ENCODE measurements at places on chromosomes 6 and 20.

DNA sequence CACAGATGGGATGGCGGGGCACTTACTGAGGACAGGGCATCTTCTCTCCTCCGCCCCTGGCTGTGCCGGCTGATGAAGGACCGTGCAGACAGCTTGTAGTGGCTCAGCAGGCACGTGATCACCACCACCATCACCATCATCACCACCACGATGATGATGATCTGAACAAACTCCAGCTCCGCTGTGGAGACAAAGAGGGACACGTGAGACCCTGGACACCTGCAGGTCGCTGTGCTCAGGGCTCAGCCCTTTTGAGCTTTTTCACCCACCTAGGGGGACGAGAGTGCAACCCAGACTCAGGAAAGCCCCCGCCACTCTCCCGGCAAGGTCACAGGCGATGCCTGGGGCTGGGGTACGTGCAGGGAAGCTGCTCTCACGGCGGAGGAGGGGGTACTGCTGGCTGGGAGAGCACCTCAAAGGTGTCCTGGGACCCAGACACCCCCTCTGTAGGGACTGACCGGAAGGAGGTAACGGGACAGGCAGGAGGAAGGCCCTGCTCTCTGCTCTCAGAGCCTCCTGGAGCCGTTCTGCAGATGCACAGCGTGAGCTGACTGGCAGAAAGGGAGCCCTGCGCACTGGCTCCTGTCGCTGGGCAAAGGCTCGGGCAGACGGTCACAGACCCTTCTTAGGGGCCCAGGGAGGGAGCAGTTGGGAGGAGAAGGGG is 39.4 kb upstream of the ZBP1 start:
- DNase-seq = no peak

DNA sequence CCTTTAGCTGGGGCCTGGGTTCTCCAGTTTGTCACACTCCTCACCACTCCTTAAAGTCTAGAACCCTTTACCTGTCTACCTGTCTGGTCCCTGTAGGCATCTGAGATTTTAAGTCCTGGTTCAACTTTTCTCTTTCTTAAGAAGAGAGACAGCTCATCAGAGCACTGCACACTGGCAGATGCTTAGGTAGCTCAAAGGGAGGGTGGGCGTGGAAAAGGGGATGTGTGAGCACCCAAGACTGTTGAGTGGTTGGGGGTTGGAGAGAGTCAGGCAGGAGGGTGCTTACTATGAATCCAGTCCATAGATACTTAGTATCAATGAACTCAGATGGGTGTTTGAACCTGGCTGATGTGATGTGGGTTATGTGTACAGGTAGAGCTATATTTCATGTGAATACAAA is 6.6 kb upstream of the KCNG1 start:
- no peak for DNase-seq

GRCh38 chr6:139230391-139230840 is 61.4 kb downstream of the TXLNB start:
- DNase-seq = peak; percentile 33

DNA sequence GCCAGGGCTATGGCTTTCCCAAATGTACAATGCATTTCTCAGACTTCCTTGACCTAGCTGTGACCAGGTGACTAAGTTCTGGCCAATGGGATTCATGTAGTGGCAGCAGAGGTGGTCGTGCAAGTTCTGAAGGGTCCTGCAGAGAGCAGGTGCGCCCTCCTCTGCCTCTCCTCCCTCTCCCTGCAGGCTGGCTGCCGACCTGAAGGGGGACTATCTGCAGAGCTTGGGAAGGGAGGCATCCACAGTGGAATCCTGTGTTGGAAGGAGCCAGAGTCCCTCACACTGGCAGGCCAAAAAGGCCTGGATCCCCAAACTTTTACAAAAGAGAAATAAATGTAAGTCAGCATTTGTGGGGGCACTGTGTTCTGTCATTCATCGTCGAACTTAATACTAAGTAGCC is 66.6 kb downstream of the CDH26 start:
- DNase-seq = no peak

DNA sequence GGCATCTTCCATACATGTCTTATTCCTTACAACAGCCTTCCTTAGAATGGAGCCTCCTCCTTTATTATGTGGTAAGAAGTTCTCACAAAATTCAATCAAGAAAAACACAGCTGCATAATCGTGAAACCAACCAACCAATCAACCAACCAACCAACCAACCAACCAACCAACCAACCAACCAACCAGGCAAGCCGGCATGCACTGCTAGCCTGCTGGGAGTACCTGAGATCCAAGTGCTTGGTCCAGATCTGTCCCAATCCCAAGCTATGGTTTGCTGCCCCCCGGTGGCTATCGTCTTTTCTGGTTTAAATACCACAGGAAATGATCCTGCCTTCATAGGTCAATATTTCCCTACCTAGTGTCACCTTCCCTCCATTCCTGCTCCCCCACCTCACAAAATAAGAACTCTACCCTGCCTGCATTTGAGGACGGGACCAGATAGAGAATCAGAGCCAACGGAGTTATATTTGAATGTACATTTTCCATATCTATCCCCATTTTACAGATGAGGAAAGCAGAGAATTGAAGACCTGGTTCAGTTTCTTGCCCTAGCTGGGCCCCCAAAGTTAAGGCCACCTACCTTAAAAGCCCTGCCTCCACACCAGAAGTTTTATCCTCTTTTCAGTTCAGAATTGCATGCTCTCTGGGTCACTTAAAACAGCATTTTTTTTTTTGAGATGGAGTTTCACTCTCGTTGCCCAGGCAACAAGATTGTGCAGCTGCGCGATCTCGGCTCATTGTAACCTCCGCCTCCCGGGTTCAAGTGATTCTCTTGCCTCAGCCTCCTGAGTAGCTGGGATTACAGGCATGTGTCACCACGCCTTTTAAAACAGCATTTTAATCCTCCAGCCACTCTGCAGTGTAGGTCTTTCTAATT is 27.1 kb downstream of the RAB44 start:
- peak; percentile 42 for DNase-seq

- DNase-seq = no peak
Measured at GRCh38 chr6:40232698-40233097, 298.4 kb upstream of the MOCS1 start.

- DNase-seq = no peak
Measured at GRCh38 chr6:9943986-9944385, 470.9 kb downstream of the TFAP2A start.

DNA sequence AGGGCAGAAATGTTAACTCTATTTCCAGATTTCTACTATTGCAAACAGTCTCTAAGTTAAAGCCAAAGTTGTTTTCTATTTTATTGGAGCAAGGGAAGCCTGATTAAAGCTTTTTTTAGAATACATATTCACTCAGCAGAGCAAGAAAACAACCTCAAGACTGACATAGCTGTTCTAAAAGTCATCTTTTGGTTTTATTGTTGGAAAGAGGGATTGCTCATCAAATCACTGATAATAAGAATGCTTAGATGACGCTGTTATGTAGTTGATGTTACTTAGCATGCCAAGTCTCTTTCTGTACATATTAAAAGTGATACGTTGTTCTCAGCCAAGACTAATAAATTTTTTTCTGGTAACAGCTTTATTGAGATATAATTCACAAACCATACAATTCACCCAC is 172.6 kb upstream of the LAMA2 start:
- DNase-seq = no peak

GRCh38 chr20:20457392-20458126 is 89.7 kb downstream of the INSM1 start:
- no peak for DNase-seq

DNA sequence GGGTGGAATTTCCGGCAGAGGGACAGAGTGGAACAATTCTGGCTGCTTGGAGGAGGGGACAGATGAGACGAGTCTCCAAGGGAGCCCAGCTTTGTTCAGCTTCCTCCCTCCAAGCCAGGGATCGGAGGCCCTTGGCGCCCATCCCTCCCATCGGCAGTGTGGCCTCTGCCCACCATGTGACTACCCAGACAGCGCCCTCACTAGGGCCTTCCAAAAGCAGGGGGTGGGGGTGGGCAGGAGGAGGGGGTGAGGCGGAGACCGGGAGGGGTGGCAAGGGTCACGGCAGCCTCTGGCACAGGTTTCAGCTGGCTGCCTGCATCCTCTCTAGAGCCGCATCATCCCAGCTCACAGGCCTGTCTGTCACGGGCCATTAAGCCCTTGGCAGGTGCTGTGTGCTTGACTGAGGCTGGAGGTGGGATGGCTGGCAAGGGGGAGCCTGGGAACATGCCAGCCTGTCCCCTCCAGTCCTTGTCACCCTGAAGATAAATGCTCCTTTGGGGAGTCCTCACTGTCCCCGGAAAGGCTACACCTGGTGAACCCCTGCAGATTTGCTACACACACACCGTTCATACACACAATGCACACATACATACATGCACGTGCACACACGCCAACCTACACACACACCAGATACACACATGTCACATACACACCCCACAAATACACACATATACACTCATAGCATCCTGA is 6.2 kb upstream of the FGD2 start:
- no peak for DNase-seq

DNA sequence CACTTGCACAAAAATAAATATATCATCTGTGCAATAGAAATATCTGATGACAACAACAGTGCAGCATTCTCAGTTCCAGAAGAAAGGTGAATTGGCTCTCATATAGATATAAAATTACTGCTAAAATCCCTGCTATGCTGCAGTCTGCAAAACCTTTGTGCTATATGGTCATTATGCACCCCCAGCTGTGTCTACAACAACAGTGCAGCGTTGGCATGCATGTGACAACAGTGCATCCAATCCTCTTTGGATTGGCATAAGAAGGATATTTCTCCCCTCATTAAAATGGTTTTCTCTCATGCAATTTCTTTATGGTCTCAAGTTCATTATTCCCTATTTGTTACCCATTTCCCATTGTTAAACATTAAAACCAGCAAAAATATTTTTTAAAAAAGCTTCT is 23.1 kb downstream of the OR2B6 start:
- no peak for DNase-seq

GRCh38 chr6:73309785-73310502 is 44.1 kb downstream of the DPPA5 start:
- peak; percentile 56 for DNase-seq

GRCh38 chr6:429515-430121 is 38.1 kb downstream of the IRF4 start:
- DNase-seq = no peak

DNA sequence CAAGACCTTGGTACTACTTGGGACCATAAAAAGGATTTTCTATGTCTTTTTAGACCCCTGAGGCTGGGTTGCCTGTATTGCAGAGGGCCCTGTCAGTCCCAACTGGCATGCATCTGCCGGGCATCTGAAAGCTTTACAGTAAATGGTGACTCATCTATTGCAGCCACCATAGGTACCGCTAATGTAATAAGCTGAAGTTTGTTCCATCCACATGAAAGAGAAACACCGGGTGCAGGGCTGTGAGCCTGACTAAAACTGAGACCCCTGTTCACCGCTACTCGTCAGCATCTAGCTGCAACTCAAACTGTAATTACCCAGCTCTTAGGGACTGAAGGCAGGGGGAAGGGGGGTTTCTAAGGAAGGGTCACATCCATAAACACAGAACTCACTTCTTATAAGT is 49.5 kb downstream of the TRERF1 start:
- DNase-seq = peak; percentile 47

GRCh38 chr20:13021205-13021970 is 12.6 kb downstream of the SPTLC3 start:
- DNase-seq = no peak

- DNase-seq = no peak
Measured at GRCh38 chr6:162055365-162055764, 672.2 kb downstream of the PRKN start.

- DNase-seq = peak; percentile 13
Measured at GRCh38 chr6:109978174-109979032, at the start of gene GPR6. TSS of gene GPR6 (plus strand) at chr6:109978311. CDS start at chr6:109979113, 802 bp downstream.

DNA sequence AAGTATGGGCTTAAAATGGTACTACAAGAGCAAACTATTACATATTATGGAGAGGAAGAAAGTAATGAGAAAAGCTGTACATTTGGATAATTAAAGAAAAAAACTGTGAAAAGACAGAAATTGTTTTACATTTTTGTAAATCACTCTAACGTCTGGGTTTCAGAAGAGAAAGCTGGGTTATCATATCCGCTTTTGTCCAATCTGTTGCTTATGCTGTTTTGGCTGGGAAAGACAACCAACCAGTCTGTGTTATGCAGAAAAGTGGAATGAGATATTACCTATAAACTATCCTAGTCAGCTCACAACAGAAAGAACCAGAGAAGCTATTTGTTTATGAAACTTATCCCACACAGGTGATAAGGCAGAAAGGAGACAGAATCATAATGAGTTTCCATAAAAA is 32.4 kb downstream of the REV3L start:
- DNase-seq = no peak

- no peak for DNase-seq
Measured at GRCh38 chr6:112571488-112572270, 224.5 kb downstream of the RFPL4B start.

- DNase-seq = no peak
Measured at GRCh38 chr6:65701325-65701724, 5.7 kb downstream of the EYS start.

GRCh38 chr20:62063315-62063980 is 2.2 kb downstream of the TAF4 start:
- DNase-seq = no peak

- DNase-seq = no peak
Measured at GRCh38 chr20:8756410-8756809, 312.5 kb upstream of the PLCB4 start.

DNA sequence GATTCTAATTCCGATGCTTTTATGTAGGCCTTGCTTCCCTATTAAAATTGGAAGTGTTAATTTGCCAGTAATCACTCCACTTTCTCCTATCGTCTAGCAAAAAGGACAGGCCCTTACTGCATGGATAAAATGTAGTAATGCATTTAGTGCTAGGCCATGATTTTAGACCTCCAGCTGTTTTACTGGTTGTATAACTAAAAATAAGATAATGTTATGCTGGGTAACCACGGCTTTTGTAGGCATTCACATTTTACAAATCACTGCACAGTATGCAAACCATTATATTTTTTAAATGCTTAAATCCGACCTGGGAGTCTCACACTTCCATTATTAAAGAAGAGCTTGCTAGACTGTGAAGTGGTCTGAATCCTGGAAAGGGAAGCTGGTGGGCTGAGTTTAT is 179.5 kb downstream of the TFAP2A start:
- DNase-seq = no peak

DNA sequence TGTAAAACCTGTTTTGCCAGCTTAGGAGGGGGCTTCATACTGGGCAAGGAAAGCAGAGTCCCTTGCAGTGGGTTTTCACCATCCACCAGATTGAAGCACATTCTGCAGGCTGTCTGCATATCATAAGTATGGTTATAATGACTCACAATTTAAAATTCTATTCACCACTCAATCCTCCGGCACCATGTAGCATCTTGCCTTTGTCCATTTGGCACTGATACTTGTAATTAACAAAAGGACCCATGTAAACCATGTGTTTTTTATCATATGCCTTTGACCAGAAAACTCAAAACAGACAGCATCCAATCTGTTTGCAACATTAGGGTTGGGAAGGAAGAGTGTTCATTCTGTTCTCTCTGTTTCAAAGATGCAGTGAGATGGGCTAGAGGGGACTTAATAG is 3.0 kb downstream of the CD83 start:
- no peak for DNase-seq

- DNase-seq = no peak
Measured at GRCh38 chr6:3419624-3420272, 37.1 kb downstream of the SLC22A23 start.

GRCh38 chr20:11791835-11792567 is 125.7 kb upstream of the BTBD3 start:
- DNase-seq = no peak

GRCh38 chr6:38131527-38131965 is 312.0 kb downstream of the ZFAND3 start:
- DNase-seq = no peak

- no peak for DNase-seq
Measured at GRCh38 chr6:41289815-41290214, 3.3 kb upstream of the TREM1 start.

All from CD4-positive, alpha-beta T cell treated with Interleukin-21 for 1 hour (primary cell).